ENCODE measurements at places on chromosomes 16 and 17.
A peak's percentile ranks its signal among the peaks of the same experiment; 100 is the strongest.

GRCh38 chr17:10297691-10298090 is 75.1 kb downstream of the MYH13 start:
- no peak for DNase-seq

DNA sequence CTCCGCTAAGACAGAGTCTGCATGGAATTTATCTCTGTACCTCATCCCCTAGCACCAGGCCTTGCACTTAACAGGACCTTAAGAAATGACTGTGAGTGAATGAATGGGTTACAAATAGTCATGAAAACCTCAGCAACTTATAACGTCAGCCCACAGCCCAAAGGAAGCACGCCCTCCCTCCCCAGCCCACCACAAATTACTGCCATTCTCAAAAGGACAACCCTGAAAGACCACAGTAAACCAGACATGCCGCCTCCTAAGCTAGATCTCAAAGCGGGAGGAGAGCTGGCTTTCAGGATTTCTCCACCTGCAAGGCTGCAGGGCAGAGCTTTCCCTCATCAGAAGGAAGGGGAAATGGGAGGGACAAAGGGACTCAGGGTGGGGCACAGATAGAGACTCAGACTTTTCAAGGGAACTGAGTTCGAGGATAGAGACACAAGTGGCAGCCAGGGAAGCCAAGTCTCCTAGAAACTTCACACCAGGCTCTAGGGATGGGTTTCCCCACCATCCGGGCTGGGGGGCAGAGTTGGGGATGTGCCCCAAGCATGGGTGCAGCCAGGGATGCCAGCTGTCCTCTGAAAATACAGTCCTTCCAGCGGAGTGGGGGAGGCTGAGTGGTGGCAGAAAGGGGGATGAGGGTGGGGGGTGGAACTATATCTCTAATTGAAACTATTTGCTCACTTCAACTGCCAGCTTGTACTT is 56.7 kb downstream of the PLXDC1 start:
- no peak for DNase-seq

DNA sequence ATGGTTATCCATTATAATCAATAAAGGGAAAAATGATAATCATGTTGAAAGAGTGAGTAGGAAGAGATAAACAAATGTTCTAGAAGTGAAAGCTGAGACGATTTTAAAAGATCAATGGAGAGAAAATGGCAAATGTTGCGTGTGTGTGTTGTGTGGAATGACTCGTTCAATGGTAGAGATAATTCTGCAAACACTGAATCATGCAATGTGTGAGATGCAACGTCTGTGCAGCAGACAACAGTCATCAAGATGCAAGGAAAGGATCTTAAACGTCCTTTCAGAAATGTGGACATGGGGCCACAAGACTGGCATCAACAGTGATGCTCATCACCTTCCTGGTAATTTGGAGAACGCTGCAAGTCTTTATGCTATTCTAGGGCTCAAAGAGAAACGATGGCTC is 124.4 kb downstream of the CDYL2 start:
- no peak for DNase-seq

DNA sequence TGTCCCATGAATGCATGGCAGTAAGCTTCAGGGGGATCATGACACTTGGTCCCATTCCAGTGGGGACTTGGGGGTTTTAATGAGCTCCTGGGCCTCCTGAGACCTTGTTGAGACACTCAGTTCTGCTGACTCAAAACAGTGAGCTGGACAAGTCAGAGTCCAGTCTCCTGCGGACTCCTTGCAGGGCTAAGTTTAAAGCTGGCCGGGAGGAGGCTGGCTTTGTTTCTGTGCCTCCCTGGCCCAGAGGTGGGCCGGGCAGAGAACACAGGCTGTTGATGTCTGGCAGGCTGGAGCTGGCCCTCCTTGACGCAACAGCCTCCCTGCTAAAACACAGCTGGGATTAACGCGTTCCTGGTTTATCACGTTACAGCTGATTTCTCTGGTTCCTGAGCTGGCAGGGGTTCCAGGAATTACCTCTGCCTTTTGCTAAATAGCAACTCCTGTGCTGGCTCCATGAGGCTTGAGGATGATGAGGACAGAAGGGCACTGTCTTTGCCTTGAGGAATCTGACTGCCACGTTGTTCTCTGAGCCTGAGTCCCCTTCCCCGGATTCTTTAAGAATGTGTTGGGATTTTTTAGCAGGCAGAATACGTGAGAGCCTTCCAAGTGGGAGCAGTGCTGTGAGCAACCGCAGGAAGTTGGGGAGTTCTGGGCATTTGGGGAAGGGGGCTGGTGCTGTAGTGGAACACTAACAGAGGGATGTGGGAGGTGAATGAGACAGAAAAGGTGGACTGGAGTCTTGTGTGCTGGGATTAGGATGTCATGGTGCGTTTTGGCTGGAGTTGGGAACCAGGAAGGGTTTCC is 2.0 kb downstream of the GPT2 start:
- no peak for DNase-seq

DNA sequence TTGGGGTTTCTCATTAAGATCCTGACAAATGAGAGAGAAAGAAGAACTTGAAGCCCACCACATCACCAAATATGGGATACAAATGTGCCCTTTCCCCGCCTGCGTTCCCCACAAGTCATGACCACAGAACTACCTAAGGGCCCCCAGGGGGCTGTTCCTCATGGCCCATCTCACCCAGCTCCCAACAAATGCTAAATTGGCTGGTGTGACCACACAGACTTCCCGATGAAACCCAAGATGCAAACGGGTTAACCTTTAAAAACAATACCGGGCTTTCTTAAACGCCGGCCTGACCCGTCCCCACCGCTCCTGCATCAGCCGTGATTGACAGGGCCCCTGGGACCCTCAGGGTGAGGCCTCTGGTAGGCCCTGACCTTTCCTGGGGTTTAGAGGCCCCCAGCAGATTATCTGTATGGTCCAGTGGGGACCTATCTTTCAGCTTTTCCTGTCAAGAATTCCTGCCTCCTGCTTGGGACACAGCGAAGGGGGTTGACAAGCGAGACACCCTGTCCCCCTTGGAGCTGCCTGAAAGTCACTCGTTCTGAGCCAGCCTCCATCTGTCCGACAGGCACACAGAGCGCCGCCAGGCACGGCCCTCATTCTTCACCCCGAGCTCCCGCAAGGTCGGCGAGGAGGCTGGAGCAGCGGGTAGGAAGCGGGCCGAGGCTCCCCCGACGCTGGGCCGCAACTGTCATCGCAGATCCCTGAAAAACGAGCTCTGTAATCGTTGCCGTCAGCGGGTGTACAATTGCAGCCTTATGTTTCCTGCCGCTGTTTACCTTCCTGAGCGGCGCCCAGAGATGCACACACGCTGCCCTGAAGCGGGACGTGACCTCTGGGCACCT is 300.1 kb downstream of the FOXL1 start:
- no peak for DNase-seq

GRCh38 chr17:81577278-81578000 is 25.3 kb upstream of the FAAP100 start:
- no peak for DNase-seq

- no peak for DNase-seq
Observed at GRCh38 chr16:73804456-73804855, 492.2 kb upstream of the PSMD7 start.

DNA sequence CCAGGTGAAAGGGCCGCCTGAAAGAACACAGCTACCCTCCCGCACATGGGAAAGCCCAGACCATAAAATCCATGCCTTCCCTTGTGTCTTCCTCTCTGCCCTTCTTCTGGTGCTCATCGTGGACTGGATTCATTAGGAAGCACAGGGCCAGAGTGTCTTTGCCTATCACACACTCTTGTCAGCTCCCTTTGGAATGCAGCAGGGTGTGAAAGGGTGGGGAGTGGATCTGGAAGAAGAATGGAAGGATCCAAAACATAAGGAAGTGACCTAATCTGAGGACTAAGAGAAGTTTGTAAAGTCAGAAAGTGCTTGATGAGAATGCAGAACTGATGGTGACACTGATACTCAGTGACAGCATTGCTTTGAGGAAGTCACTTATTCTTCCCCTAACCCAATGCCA is 1147.3 kb upstream of the GOT2 start:
- DNase-seq, result no peak

GRCh38 chr16:23434380-23434779 is 18.6 kb downstream of the COG7 start:
- DNase-seq, result no peak

DNA sequence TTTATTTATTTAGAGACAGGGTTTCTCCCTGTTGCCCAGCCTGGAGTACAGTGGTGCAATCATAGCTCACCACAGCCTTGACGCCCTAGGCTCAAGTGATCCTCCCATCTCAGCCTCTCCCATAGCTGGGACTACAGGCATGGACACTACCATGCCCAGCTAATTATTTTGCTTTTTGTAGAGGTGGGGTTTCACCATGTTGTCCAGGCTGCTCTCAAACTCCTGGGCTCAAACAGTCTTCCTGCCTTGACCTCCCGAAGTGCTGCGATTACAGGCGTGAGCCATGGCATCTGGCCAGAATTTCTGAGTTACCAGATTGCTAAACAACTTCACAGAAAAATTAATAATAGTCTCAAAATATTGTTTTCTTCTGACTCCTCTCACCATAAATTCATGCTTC is 21.7 kb downstream of the MOSMO start:
- DNase-seq, result no peak

DNA sequence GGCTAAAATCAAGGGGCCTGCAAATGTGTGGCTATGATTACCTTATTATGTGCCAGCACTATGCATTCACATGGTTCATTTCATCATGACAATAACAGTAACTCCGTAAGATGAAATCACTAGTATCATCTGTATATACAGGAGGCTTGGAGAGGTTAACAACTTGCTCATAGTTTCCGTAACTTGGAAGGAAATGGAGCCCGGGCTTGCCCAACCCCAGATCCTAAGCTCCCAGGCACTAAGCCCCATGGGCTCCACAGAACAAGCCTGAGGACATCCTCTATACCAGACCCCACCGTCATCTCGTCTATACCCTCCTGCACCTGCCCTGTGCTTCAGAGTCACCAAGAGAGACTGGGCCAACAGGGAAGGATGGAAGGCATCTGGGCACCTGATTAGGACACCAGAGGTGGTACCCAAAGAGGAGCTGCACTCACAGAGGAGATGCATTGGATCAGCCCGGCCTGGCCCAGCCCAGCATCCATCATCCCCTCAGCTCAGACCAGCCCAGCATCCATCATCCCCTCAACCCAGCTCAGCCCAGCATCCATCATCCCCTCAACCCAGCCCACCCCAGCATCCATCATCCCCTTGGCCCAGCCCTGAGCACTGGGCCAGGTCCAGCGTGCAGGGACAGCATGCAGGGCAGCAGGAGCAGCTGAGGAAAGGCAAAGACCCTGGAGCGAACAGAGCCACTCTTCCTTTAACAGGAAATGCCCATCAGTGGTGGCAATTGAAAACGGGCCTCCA is 28.5 kb downstream of the NSMCE1 start:
- DNase-seq, result no peak

DNA sequence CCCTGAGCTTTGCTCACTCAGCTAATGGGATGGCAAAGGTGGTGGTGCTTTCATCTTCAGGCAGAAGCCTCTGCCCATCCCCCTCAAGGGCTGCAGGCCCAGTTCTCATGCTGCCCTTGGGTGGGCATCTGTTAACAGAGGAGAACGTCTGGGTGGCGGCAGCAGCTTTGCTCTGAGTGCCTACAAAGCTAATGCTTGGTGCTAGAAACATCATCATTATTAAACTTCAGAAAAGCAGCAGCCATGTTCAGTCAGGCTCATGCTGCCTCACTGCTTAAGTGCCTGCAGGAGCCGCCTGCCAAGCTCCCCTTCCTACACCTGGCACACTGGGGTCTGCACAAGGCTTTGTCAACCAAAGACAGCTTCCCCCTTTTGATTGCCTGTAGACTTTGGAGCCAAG is 5.7 kb upstream of the MAPK8IP3 start:
- no peak for DNase-seq

GRCh38 chr16:81523387-81524115 is 78.9 kb downstream of the CMIP start:
- DNase-seq, result peak; percentile 11

- DNase-seq, result no peak
Observed at GRCh38 chr17:48734333-48735061, 5.9 kb upstream of the HOXB13 start.

GRCh38 chr16:88440686-88441405 is 12.2 kb upstream of the ZFPM1 start:
- no peak for DNase-seq

GRCh38 chr17:29567554-29568330 is 759 bp upstream of the TP53I13 start:
- peak; percentile 64 for DNase-seq

DNA sequence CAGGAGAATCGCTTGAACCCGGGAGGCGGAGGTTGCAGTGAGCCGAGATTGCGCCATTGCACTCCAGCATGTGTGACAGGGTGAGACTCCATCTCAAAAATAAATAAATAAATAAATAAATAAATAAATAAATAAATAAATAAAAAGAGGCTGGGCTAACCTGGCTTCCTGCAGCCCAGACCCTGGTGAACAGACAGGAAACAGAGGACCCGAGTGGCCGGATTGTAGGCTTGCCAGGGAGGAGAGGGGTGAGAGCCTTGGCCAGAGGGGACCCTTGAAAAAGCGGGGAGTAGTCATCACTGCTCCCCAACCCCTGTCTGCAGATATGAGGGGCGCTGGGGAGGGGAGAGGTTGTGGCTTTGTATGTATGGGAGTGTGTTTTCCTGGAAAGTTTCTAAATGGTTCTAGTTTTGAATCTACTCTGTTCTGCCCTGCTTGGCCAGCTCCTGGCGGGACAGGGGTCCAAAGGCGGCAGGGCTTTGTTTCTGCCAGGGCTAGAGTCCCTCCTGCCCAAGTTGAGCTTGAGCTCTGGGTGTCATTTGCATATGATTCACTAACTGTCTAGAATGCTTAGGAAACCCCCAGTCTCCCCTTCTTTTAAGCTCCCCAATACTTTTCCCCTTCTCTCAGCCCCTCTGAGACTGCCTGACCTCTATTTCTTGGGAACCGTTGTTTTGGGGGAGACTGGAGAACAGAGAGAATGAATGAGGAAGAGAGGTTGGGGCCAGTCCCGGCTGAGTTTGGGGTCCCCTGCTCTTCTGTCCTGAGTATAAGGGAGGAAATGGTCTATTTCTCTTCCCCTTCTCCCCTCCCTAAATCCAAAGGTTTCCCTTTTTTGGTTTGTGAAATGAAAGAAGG is 16.4 kb downstream of the RARA start:
- peak; percentile 51 for DNase-seq

- no peak for DNase-seq
Observed at GRCh38 chr17:36095992-36096391, 6.0 kb upstream of the CCL3 start.

DNA sequence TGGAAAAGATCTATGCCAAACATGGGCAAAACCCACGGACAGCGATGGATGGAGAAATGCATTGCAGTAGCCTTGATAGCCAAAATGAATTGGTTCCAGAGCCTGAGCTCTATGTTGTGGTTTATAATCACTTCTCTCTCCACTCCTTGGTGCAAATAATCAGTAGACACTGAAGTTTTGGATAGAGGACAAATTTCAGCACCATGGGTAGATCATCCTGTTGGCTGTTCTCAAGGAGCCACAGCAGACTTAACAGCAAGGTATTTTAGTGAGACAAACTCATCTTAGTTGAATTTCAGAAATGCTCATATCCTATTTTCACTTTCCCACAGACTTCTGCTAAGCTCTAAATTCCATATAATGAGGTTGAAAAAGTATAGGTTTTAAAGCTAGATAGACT is 88.3 kb upstream of the CCL1 start:
- DNase-seq, result no peak

- no peak for DNase-seq
Observed at GRCh38 chr16:9695152-9695551, 487.1 kb downstream of the GRIN2A start.
